ENCODE measurements at places on chromosomes 12 and 14.

DNA sequence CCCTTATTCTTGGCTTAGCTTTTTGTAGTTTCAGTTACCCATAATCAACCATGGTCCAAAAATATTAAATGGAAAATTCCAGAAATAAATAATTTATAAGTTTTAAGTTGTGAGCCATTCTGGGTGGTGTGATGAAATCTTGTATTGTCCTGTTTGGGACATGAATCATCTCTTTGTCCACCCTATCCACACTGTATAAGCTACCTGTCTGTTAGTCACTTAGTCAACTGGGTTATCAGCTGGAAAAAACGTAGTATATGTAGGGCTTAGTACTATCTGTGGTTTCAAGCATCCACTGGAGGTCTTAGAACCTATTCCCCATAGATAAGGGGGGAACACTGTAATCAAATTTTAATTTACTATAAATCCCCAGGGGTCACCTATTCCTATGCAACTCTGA, 52.7 kb downstream of the NKX2-1 start:
- DNase-seq = no peak

- no peak for DNase-seq
Measured at GRCh38 chr12:11565752-11566151, 83.7 kb upstream of the ETV6 start.

DNA sequence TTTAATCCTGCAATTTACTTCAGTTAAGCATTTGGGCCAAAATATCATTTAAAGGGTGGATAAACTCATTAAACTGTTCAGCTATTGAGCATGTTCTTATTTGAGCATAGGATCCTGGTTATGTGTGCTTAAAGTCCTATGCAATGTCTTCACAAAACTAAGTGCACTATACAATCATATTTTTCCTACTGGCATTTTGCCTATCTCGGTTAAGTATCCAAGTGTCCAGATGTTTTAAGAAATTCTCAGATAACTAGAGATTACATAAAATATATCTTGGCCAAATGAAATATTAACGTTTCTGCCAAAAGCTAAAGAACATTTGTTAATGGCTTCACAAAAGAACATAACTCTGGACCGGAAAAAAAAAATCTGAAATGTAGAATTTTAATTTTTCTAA, 250.8 kb upstream of the LRFN5 start:
- DNase-seq = no peak

DNA sequence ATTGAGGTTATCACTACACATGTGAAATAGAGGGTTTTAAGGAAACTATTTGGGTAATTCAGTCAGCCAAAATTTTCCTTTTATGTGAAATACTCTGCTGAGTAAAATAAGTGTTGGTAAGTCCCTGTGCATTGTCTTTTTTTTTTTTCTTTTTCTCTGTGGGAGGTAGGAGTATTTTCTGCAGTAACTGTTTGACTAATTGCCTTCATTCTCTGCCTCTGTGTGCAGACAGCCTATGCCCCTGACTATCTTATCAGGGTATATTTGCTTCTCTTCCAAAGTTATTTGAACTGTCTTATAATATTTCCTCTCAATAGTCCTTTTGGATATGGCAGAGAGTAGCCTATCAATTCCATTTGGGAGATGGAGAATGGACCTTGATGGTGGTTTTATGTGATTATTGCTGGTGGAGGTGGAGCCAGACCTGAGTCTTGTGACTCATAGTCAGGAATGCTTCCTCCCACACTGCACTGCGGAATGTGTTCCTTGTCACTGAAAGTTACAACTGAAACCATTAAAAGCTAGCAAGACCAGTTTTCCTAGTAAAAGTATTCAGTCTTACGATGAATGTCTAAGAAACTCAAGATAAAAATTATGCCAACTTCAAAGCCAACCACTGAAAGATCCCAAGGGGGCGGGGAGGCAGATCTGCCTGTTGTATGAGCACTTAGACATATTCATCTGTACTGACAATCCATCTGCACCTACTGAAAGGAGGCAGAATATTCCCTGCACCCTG, 40.9 kb upstream of the STXBP6 start:
- DNase-seq = no peak

Measured in nucleus accumbens (tissue), 56 donors.